ENCODE measurements at places on chromosomes 1 and 21. TPM values are rescaled to one million over a fixed set of nuclear protein-coding genes. Genes with fewer than 3 reads are reported as not detected.

GRCh38 chr1:245968775-245969174 lies 538.3 kb downstream of the SMYD3 start:
- no peaks in the 10 kb centered on the region for H3K36me3 ChIP-seq
- no peak for DNase-seq
- no peak overlapping the region for H3K4me3 ChIP-seq
- H3K27me3 ChIP-seq = no peaks in the 10 kb centered on the region

GRCh38 chr1:26031611-26032220 lies 10.1 kb downstream of the EXTL1 start:
- peaks cover 50% of the 10 kb centered on the region for H3K27me3 ChIP-seq
- H3K36me3 ChIP-seq = peaks cover 21% of the 10 kb centered on the region
- no peak for DNase-seq
- no peak overlapping the region for H3K4me3 ChIP-seq
- no peak overlapping the region for H3K27ac ChIP-seq

DNA sequence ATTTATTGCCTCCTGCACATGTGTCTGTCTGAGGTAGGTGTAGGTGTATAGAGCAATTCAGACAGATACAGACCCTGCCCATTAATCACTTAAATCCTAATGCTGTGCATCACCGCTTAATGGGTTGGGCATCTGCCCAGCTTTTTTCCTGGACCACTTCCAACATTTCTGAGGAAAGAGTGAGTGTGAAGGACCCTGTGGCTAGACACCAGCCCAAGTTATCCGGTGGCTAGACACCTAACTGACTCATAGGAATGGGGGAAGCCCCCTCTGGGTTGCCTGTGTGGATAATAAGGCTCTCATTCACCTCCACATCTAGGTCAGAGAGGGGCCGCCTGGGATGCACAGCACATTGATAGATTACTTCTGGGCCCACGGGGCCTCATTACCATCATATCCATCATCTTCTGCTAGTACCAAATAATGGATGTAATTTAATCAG lies 121.1 kb upstream of the RAVER2 start:
- no peaks in the 10 kb centered on the region for H3K27me3 ChIP-seq
- no peaks in the 10 kb centered on the region for H3K36me3 ChIP-seq
- H3K27ac ChIP-seq = no peak overlapping the region
- peak; percentile 46 for DNase-seq
- no peak overlapping the region for H3K4me3 ChIP-seq

DNA sequence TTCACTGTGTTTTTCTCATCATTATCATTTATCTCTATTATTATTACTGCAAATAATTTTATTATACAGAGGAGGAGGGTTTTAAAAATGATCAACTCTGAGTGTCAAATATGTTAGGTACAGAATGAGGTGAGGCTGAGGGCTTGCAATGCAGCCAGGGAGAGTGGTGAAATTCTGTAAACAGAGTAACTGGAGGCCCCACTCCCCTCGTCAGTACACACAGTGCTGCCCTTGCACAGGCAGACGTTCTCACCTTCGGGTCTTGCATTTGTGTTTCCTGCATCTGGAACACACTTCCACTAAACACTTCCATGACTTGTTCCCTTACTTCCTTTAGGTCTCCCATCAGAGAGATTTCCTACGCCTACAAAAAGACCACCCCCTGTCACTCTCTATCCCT lies 24.3 kb upstream of the COA6 start:
- H3K36me3 ChIP-seq = no peaks in the 10 kb centered on the region
- DNase-seq = no peak
- H3K27ac ChIP-seq = no peak overlapping the region

DNA sequence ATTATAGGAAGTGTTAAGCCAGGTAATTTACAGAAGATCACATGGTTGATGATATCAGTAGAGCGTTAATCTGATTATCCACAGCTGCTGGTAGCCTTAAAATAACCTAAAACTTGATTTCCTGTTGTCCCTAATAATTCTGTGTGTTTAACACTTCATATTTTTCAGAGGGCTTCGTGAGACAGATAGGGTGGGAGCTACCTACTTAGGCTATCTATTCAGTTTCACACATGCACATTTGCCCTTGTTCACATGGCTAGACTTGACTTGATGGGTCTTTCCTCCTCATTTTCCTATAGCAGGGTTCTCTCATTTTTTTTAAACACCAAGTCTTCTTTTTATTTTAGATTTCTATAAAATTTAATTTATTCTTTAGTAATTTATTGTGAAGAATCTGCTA lies 11.0 kb downstream of the BACH1 start:
- H3K36me3 ChIP-seq = peaks cover 23% of the 10 kb centered on the region
- H3K4me3 ChIP-seq = no peak overlapping the region
- H3K4me1 ChIP-seq = peaks cover 47% of the 10 kb centered on the region
- H3K27ac ChIP-seq = no peak overlapping the region

GRCh38 chr1:145960468-145961108 lies 2.8 kb upstream of the LIX1L start:
- peaks cover 41% of the 10 kb centered on the region for H3K36me3 ChIP-seq
- peaks cover 79% of the 10 kb centered on the region for H3K27me3 ChIP-seq
- peak overlapping the region; percentile 75 for H3K4me3 ChIP-seq
- H3K4me1 ChIP-seq = peaks cover 68% of the 10 kb centered on the region
- DNase-seq = peak; percentile 63
- no peak overlapping the region for H3K27ac ChIP-seq

DNA sequence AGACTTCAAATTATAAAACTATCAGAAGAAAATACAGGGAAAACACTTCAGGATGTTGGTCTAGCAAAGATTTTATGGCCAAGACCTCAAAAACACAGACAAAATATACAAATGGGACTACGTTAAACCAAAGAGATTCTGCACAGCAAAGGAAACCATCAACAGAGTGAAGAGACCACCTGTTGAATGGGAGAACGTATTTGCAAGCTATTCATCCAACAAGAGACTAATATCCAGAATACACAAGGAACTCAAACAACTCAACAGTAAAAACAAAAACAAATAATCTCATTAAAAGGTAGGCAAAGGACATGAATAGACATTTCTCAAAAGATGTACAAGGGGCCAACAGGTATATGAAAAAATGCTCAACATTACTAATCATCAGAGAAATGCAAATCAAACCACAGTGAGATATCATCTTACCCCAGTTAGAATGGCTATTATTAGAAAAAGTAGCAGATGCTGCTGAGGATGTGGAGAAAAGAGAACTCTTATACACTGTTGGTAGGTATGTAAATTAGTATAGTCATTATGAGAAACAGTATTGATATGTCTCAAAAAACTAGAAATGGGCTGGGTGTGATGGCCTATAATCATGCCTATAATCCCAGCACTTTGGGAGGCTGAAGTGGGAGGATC lies 112.6 kb downstream of the LRIG2 start:
- H3K27me3 ChIP-seq = no peaks in the 10 kb centered on the region
- peaks cover under 1% of the 10 kb centered on the region for H3K4me1 ChIP-seq
- no peak overlapping the region for H3K27ac ChIP-seq

GRCh38 chr1:77768006-77768405 lies 8.4 kb upstream of the USP33 start:
- H3K27ac ChIP-seq = no peak overlapping the region
- H3K36me3 ChIP-seq = no peaks in the 10 kb centered on the region
- H3K27me3 ChIP-seq = no peaks in the 10 kb centered on the region
- H3K4me3 ChIP-seq = no peak overlapping the region

DNA sequence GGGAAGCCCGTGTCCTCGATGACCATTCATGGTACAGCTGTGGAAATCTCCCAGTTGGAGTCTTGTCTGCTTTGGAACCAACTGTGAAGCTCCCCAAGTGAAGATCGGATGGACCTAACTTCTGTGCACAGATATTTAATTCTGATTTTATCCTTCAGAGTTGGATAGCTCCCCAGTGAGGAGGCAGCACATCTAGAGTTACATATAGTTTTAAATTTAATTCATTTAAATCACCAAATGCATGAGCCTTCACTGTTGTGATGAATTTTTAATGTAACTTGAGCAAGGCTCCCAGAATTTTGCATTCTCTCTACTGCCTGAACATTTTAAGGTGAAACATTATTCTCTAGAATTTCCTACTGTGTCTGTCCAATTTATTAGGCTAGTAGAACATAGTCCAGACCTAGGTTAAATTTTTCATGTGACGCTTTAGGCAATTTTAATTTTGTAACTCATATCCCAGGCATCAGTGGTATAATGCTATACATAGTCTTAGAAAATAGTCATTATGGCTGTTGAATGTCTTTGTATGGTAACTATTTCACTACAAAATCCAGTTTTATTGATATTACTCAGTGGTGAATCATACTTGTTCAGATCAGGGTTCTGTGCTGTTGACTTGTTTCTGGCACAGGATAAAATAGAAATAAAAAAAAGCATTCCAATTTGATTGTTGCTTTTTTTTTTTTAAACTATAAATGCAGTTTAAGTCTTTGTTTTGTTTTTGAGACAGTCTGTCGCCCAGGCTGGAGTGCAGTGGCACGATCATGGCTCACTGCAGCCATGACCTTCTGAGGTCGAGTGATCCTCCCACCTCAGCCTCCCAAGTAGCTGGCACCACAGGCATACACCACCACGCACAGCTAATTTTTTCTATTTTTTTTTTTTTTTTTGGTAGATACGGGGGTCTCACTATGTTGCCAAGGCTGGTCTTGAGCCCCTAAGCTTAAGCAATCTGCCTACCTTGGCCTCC lies 66.9 kb downstream of the PRDM2 start:
- peaks cover 3% of the 10 kb centered on the region for H3K36me3 ChIP-seq
- H3K27me3 ChIP-seq = no peaks in the 10 kb centered on the region
- no peak for DNase-seq
- H3K27ac ChIP-seq = no peak overlapping the region
- H3K4me3 ChIP-seq = no peak overlapping the region

GRCh38 chr1:82829527-82829926 lies 1028.8 kb downstream of the ADGRL2 start:
- no peaks in the 10 kb centered on the region for H3K4me1 ChIP-seq
- H3K27ac ChIP-seq = no peak overlapping the region
- no peak for DNase-seq
- no peak overlapping the region for H3K4me3 ChIP-seq
- H3K36me3 ChIP-seq = no peaks in the 10 kb centered on the region
- no peaks in the 10 kb centered on the region for H3K27me3 ChIP-seq

GRCh38 chr1:234495231-234495990 lies 16.4 kb upstream of the TARBP1 start:
- peak overlapping the region; percentile 66 for H3K4me3 ChIP-seq
- H3K36me3 ChIP-seq = peaks cover 7% of the 10 kb centered on the region
- no peaks in the 10 kb centered on the region for H3K27me3 ChIP-seq
- peaks cover 68% of the 10 kb centered on the region for H3K4me1 ChIP-seq
- DNase-seq = peak; percentile 54
- peak overlapping the region; percentile 99 for H3K27ac ChIP-seq

DNA sequence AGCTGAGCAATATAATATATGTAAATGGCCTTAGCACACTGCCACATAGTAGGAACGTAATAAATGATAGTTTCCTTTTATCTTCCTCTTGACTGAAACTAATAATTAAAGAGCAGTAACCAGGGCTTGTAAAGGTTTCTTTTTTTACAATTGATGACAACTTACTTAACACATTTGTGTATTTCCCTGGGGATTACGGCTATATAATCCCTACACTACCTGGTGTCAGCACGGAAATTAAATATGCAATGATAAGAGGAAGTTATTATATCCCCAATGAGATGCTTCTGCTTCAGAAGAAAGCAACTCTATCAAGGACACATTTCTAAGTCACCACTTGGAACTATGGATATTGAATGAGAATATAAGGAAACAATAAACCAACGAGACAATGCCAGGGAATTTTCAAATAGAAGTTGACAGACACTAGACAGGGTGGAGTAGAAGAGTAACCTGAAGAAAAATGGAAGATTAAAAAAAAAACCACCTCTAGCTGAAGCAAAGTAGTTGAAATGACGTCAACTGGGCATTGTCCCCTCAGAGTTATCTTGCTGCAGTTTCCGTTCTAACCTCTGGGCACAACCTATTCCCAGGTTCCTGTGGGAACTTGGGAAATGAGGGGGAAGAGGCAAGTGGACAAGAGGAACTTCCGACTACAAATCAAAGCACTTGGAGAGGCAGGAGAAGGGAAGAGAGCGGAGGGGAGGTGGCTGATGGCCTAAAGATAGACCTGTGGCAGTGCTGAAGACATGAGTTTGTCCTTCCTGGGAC lies 66.5 kb downstream of the PLPP3 start:
- no peak overlapping the region for H3K27ac ChIP-seq
- peaks cover 53% of the 10 kb centered on the region for H3K4me1 ChIP-seq
- no peak overlapping the region for H3K4me3 ChIP-seq
- H3K27me3 ChIP-seq = no peaks in the 10 kb centered on the region
- no peak for DNase-seq

DNA sequence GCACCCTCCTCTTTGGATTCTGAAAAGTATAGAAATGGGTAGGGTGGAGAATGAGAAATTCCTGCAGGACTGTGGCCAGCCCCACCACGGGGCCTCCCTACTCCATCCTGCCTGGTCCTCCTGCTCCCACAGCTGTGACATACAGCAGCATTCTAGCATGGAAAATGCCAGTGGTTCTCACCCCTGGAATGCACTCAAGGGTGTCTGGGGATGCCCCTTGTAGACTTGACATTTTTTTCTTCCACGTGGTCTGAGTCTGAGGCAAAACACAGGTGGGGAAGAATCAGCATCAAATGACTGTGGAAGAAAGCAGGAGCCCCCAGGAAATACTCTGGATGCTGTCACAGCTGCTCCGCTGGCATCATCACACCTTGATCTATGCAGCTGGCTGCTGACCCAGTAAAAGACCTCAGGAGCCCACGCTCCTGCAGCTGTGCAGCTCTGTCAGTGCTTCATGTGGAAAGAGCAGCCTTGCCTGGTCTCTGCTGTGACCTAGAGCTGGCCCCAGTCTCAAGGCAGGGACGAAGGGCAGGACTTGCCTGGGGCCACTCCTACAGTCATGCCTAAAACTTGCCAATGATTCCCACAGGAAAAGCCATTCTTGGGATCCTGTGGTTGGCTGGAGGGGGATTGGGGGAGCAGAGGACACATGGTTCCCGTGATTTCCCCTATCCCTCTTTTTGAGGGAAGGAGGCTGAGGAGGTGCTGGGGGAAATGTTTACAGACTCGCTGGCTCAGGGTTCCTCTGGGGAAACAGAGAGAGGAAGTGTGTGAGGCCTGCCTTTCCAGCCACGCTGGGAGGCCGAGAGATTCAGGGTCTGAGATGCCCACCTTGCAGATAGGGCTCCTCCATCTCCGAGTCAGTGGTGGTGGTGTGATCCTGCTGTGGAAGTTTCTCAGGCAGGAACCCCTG lies 10.8 kb upstream of the A3GALT2 start:
- peaks cover 74% of the 10 kb centered on the region for H3K36me3 ChIP-seq
- H3K27ac ChIP-seq = no peak overlapping the region
- no peak overlapping the region for H3K4me3 ChIP-seq
- H3K4me1 ChIP-seq = peaks cover 12% of the 10 kb centered on the region
- H3K27me3 ChIP-seq = no peaks in the 10 kb centered on the region

LMX1A gene
- not detected for total RNA-seq

GPR25 gene
- total RNA-seq = not detected

OPTC gene
- total RNA-seq = not detected

GJB3 gene
- total RNA-seq = 23.5 TPM

RSPH1 gene
- total RNA-seq = 3.3 TPM

TAS1R1 gene
- not detected for total RNA-seq

CD247 gene
- total RNA-seq = 0.61 TPM

GUCA2A gene
- total RNA-seq = not detected

TMEM52 gene
- total RNA-seq = 0.64 TPM

LYST gene
- total RNA-seq = 11.1 TPM

KCNK2 gene
- 1.1 TPM for total RNA-seq

Measured in Calu3 (cell line).